Type B pancreatic cell (in vitro differentiated cells): ENCODE measurements at places on chromosomes 6 and 20.
A peak's percentile ranks its signal among the peaks of the same experiment; 100 is the strongest.

DNA sequence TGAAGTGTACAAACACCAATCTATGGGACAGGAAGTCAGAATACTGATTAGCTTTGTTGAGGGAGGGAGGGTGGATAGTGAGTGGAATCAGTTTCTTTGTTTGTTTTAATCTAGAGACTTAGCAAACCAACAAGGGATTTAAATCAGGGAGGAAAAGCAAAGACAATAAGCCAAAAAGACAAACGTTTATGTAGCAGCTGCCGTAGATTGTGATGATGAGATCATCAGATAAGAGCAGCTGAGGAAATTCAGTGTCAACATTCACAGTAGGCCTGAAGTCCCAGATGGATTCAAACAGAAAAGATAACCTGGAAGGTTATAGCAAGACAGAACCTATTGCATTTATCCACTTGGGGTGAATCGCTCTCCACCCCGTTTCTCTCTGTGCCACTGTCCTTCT is 104.9 kb upstream of the SYNDIG1 start:
- H3K36me3 ChIP-seq = no peaks in the 10 kb centered on the region
- H3K27ac ChIP-seq = no peak overlapping the region
- H3K27me3 ChIP-seq = peaks cover 22% of the 10 kb centered on the region
- no peak overlapping the region for H3K4me3 ChIP-seq

- peak overlapping the region; percentile 70 for H3K4me3 ChIP-seq
- H3K36me3 ChIP-seq = no peaks in the 10 kb centered on the region
- H3K4me1 ChIP-seq = no peaks in the 10 kb centered on the region
- DNase-seq = no peak
These were observed 2.8 kb downstream of the SLC12A5 start for GRCh38 chr20:46031701-46032254.

GRCh38 chr20:49478266-49478665 is 4.2 kb downstream of the KCNB1 start:
- no peaks in the 10 kb centered on the region for H3K4me1 ChIP-seq
- no peak overlapping the region for H3K4me3 ChIP-seq
- H3K27ac ChIP-seq = no peak overlapping the region
- no peaks in the 10 kb centered on the region for H3K36me3 ChIP-seq

- no peak for DNase-seq
- H3K4me3 ChIP-seq = peak overlapping the region; percentile 100
- H3K36me3 ChIP-seq = peaks cover 29% of the 10 kb centered on the region
- H3K27ac ChIP-seq = peak overlapping the region; percentile 100
- peaks cover 26% of the 10 kb centered on the region for H3K4me1 ChIP-seq
These were observed 537 bp downstream of the TCP1 start for GRCh38 chr6:159788753-159789376.

DNA sequence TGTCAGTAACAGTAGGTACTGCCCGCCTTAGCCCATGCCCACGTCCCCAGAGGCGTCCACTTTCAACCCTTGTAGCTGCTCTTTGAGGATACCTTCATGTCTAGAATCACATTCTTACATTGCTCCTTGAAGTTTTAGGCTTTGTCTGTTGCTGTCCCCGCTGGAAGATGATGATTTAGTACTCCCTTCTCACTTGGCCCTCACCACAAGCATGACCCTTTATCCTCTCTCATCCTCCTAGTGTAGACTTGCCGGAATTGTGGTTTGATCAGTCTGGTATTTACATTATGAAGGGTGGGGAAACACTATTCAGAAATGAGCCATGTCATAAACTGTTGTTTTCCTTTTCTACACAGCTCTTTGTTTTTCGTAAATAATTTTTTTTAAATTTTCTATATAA is 87.4 kb downstream of the ARID1B start:
- no peaks in the 10 kb centered on the region for H3K27me3 ChIP-seq
- H3K4me1 ChIP-seq = peaks cover 62% of the 10 kb centered on the region
- no peak overlapping the region for H3K4me3 ChIP-seq
- no peak for DNase-seq
- H3K36me3 ChIP-seq = peaks cover 15% of the 10 kb centered on the region

DNA sequence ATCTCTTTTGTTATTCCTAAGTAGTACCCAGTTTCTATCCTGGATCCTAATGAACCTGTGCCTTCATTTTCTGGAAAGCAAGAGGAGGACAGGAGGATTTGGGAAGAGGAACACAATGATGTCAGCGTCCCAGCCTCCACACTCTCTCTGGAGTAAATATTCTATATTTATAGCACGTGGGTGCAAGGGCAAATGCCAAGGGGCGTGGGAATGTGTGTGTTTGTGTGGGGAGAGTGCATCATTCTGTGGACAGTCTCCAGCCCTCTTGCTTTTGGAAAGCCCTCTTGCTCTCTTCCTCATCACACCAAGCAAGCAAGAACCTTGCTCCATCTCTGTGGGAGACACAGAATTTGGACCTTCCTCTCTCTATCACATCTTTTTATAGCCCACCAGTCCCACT is 103.2 kb upstream of the EMILIN3 start:
- H3K27ac ChIP-seq = no peak overlapping the region
- H3K27me3 ChIP-seq = no peaks in the 10 kb centered on the region
- H3K36me3 ChIP-seq = peaks cover 57% of the 10 kb centered on the region
- no peaks in the 10 kb centered on the region for H3K4me1 ChIP-seq

DNA sequence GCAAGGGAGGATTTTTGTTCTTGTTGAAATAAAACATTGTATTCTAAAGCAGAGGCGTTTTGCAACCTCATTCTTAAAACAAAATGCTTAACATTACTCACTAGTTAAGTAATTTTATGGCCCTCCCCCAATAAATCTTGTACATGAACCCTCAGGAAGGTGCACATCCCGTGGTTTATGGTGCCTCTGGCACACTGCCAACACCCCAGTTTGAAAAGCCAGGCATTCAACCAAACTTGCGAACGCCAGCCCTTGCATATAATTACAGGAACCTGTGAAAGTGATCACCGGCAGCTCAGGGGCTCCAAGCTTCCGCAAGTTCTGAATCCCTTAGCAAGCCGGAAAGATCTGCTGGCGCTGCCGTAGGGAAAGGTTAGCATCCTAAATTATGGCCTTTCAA is 1109.0 kb upstream of the FLRT3 start:
- H3K27me3 ChIP-seq = peaks cover 9% of the 10 kb centered on the region
- no peak for DNase-seq
- peaks cover 6% of the 10 kb centered on the region for H3K4me1 ChIP-seq
- no peaks in the 10 kb centered on the region for H3K36me3 ChIP-seq
- H3K4me3 ChIP-seq = no peak overlapping the region
- H3K27ac ChIP-seq = no peak overlapping the region

- H3K27ac ChIP-seq = no peak overlapping the region
- no peak for DNase-seq
- H3K4me1 ChIP-seq = peaks cover 30% of the 10 kb centered on the region
These were observed 20.8 kb downstream of the TM9SF4 start for GRCh38 chr20:32130352-32130751.

DNA sequence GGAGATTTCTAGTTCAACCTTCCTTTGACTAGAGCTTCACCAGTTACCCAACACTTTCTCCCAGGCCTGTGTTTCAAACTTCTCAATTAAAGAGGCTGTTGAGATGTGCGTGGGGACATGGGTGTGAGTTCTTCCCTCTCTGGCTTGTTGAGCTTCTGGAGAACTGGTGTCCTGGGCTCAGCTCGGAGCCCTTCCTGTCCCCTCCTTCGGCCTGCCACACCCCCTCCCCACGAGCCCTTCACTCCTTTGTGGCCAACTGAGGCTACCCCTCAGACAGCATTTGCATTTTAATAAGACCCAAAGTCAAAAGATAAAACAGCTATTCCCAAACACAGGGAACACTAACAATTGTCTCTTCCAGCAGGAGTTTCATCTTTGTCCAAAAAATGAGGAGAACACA is 123.3 kb upstream of the MLN start:
- DNase-seq = no peak
- no peak overlapping the region for H3K4me3 ChIP-seq
- H3K36me3 ChIP-seq = no peaks in the 10 kb centered on the region
- no peak overlapping the region for H3K27ac ChIP-seq
- peaks cover 4% of the 10 kb centered on the region for H3K4me1 ChIP-seq
- peaks cover 13% of the 10 kb centered on the region for H3K27me3 ChIP-seq

DNA sequence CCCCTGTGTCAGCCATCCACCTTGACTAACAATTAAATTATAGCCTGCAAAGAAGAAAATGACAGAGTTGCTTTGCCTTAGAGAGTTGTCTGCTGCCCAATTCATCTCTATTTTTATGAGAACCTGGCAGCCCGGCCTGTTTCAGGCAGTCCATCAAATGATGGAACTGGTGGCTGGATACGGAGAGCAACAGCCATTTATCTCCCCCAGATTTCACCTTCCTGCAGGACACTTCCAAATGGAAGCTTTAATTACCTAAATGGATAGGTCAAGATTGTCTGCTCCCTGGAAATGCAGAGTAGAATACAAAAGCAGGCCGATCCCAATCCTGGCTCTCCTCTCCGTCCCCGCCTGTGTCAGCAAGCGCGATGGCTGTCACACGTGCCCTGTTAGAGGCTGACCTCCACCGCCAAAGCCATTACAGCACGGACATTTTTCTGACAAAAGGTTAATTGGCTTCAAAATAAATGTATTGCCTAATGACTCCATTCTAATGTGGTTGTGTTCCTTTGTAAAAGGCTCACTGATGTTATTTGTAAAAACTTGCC is 86.7 kb downstream of the PACRG start:
- peaks cover 3% of the 10 kb centered on the region for H3K36me3 ChIP-seq
- peaks cover 3% of the 10 kb centered on the region for H3K27me3 ChIP-seq
- no peak for DNase-seq
- peaks cover 6% of the 10 kb centered on the region for H3K4me1 ChIP-seq
- no peak overlapping the region for H3K27ac ChIP-seq

- H3K4me1 ChIP-seq = peaks cover 13% of the 10 kb centered on the region
- H3K36me3 ChIP-seq = peaks cover 65% of the 10 kb centered on the region
- H3K27me3 ChIP-seq = no peaks in the 10 kb centered on the region
- peak overlapping the region; percentile 48 for H3K27ac ChIP-seq
These were observed 40.5 kb downstream of the FAM120B start for GRCh38 chr6:170347091-170347490.

GRCh38 chr20:11186301-11187008 is 512.7 kb upstream of the JAG1 start:
- no peak overlapping the region for H3K27ac ChIP-seq
- H3K36me3 ChIP-seq = no peaks in the 10 kb centered on the region
- H3K4me1 ChIP-seq = no peaks in the 10 kb centered on the region
- no peak for DNase-seq
- no peak overlapping the region for H3K4me3 ChIP-seq
- peaks cover 3% of the 10 kb centered on the region for H3K27me3 ChIP-seq

DNA sequence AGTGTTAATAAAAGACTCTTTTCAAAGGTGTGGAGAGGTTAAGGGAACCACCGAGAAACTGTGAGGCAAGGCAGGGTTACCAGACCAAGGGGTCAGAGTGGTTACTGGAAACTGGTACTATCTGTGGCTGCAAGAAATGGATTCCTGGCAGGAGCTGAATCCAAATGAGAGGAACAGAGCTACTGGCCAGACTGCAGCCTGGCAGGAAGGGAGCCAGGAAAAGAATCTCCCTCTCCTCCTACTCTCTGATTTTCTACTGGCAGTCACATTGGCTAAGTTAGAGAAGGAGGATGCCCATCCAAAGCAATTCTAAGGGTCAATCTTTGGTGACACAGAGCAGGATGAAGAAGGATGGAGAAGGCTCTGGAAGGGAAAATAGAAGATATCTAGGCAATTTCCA is 211.5 kb downstream of the GRM1 start:
- H3K36me3 ChIP-seq = no peaks in the 10 kb centered on the region
- no peaks in the 10 kb centered on the region for H3K4me1 ChIP-seq
- DNase-seq = no peak
- H3K27ac ChIP-seq = no peak overlapping the region

GRCh38 chr6:71250099-71250602 is 38.5 kb upstream of the OGFRL1 start:
- no peak overlapping the region for H3K4me3 ChIP-seq
- H3K36me3 ChIP-seq = no peaks in the 10 kb centered on the region
- H3K27me3 ChIP-seq = peaks cover 3% of the 10 kb centered on the region
- no peak for DNase-seq
- H3K4me1 ChIP-seq = peaks cover 24% of the 10 kb centered on the region
- H3K27ac ChIP-seq = no peak overlapping the region

GRCh38 chr6:31083742-31084354 is 28.5 kb downstream of the C6orf15 start:
- H3K36me3 ChIP-seq = no peaks in the 10 kb centered on the region
- peaks cover 4% of the 10 kb centered on the region for H3K27me3 ChIP-seq
- DNase-seq = no peak
- H3K4me1 ChIP-seq = peaks cover 24% of the 10 kb centered on the region
- H3K4me3 ChIP-seq = no peak overlapping the region

DNA sequence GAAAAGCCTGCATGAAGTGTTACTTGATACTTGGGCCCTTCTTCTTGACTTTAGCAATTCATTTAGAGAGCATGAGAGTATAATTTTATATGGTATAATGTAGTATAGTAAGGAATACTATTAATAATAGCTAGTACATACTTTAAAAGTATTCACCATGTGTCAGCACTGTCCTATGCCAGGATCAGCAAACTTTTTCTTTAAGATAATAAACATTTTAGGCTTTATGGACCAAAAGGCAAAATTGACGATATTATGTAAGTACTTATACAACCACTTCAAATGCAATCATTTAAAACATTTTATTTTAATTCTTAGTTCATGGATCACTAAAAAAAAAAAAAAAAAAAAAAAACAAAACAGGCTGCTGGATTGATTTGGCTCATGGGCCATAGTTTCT is 163.9 kb downstream of the IBTK start:
- H3K27ac ChIP-seq = no peak overlapping the region
- no peaks in the 10 kb centered on the region for H3K36me3 ChIP-seq
- no peak for DNase-seq
- no peaks in the 10 kb centered on the region for H3K4me1 ChIP-seq
- no peak overlapping the region for H3K4me3 ChIP-seq

GRCh38 chr6:30062471-30063178 is 1.6 kb downstream of the POLR1H start:
- H3K27me3 ChIP-seq = peaks cover 3% of the 10 kb centered on the region
- H3K36me3 ChIP-seq = peaks cover 10% of the 10 kb centered on the region
- no peak overlapping the region for H3K27ac ChIP-seq
- H3K4me1 ChIP-seq = peaks cover 37% of the 10 kb centered on the region

DNA sequence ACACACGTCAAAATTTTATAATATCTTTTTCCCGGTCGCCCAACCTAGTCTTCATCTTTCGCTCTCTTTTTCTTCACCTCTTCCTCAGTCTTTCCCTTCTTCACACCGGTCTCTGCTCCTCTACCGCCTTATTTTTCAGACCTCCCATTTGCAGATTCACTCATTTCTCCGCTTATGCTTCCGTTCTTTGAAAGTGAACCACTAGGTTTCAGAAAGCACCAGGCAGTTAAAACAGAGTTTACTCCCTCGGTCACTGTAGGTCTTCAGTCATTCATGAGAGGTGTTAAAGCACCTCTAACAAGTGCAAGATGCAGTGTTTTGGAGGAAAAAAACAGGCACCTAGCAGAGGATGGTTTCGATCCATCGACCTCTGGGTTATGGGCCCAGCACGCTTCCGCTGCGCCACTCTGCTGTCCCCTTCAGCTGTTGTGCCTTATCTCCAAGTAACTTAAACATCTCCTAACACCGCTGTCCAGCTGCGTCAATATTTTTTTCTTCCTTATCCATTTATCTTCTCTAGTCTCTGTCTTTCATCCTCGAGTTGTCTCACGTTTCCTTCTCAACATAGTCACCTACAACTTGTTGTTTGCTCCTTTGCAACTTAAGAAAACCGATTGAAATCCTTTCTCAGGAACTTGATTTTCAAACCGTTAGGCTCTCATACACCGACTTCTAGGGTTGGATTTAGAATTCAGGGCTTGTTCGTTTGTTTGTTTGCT is 119.7 kb upstream of the ZNF184 start:
- no peak for DNase-seq
- H3K27me3 ChIP-seq = peaks cover 30% of the 10 kb centered on the region
- H3K4me1 ChIP-seq = no peaks in the 10 kb centered on the region
- no peak overlapping the region for H3K4me3 ChIP-seq

- H3K4me1 ChIP-seq = no peaks in the 10 kb centered on the region
- no peak overlapping the region for H3K27ac ChIP-seq
- DNase-seq = no peak
- peaks cover 23% of the 10 kb centered on the region for H3K27me3 ChIP-seq
- H3K4me3 ChIP-seq = peak overlapping the region; percentile 89
- H3K36me3 ChIP-seq = no peaks in the 10 kb centered on the region
These were observed 2.1 kb downstream of the TFEB start for GRCh38 chr6:41733360-41733706.
